ENCODE measurements at places on chromosomes 2 and 18.

DNA sequence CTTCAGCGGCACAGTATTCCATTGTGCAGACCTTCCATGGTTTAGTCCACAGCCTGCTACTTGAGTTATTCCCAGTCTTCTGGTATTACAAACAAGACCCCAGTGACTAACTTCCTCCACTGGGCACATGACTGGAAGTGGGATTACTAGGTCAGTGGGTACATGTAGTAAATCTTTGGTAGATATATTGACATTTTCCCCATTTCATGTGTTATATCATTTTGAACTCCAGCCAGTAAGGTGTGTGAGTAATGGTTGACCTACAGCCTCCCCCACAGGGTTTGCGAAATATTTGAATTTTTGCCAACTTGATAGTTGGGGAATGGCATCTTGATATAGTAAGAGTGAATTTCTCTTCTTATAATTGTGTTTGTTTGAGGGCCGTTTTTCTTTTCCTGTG lies 58.8 kb downstream of the RNF144A start:
- DNase-seq, result no peak

DNA sequence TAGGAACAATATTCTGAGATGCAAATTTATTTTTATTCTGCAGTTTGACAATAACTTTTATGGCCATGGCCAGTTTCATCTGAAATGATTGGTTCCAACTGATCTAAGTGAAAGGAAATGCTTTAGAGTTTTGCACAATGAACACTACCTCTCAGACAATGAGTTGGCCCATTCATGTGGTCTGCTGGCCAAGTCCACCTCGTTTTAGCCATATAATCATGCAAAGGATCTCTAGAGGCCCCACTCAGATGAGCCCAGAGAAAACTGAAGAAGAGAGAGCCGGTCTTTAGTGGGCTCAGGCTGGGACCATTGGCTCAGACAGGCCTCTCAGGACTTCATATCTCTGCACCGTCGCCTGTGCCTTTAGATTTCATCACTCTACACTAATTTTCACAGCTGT lies 254.7 kb downstream of the MREG start:
- no peak for DNase-seq

DNA sequence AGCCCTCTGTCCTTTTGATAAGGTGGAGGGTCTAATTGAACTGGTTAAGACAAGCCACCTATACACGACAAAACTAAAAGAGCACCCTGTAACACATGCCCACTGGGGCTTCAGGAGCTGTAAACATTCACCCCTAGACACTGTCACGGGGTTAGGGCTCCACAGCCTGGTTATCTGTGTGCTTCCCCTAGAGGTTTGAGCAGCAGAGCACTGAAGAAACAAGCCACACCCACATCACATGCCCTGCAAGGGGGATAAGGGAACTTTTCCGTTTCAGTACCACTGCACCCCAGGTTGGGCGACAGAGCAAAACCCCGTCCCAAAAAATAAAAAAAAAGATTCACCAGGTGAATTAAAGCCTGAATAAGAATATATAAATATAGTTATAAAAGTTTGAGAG lies 913.7 kb upstream of the ACVR2A start:
- no peak for DNase-seq

GRCh38 chr2:164964700-164965099 lies 9.4 kb upstream of the SLC38A11 start:
- DNase-seq, result no peak
